ENCODE measurements at places on chromosomes 3 and 15.

DNA sequence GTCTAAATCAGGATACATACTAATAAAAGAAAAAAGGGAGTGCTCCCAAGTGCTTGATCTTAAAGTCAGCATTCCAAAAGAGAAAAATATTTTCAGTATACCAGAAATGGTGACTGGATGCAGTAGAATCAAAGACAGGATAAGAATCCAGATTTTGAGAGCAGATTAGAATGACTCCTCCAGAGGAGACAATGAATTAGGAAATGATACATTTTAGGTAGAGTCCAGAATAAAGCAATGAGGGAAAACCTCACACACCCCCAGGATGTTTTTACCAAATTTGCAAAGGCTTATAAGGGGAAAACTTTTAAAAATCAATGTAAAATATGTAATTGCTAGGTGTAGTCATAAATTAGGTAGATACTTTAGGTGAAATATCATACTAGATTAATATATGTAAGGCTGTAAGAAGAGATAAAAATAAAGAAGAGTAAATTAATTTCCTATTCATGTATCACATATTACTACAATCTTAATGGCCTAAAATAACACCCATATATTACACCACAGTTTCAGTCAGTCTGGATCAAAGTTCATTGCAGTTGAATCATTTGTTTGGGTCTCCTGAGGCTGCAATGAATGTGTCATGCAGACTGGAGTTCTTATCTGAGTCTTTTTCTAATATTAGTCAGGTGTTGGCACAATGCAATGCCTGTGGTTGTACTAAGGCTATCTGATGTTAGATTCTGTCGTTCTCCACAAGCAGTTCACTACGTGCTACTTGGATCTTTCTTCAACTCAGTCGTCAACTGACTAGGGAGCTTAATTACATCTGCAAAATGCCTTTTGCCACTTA, 547.8 kb upstream of the EPHA6 start:
- DNase-seq: no peak

DNA sequence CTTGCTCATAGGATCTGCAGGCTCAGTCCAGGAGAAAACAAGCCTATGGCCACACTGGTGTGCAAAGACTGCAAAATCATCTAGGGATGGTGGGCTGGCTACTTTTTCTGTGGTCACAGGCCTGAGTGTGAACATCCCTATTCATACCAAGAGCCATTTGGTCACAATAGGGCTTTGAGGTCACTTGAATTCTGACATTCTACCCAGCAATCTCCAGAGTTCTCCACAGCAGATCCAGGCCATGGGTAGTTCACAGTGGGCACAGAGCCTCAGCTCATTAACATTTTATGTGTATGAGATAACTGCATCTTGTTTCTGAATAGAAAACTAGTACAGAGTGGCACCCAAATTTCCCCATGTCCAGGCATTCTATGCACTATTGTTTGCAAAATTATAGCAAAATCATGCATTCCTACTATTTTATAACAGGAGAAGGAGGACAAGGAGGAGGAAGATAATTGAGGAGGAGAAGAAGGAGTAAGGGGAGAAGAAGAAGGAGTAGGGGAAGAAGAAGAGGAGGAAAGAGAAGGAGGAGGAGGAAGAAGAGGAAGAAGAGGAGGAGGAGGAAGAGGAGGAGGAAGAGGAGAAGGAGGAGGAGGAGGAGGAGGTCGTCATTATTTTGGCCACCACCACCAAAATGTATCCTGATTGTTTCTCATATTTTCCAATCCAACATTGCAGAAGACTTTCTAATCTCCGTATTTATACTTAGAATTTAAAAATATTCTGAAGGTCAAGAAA, 129.0 kb downstream of the SEMA6D start:
- no peak for DNase-seq

DNA sequence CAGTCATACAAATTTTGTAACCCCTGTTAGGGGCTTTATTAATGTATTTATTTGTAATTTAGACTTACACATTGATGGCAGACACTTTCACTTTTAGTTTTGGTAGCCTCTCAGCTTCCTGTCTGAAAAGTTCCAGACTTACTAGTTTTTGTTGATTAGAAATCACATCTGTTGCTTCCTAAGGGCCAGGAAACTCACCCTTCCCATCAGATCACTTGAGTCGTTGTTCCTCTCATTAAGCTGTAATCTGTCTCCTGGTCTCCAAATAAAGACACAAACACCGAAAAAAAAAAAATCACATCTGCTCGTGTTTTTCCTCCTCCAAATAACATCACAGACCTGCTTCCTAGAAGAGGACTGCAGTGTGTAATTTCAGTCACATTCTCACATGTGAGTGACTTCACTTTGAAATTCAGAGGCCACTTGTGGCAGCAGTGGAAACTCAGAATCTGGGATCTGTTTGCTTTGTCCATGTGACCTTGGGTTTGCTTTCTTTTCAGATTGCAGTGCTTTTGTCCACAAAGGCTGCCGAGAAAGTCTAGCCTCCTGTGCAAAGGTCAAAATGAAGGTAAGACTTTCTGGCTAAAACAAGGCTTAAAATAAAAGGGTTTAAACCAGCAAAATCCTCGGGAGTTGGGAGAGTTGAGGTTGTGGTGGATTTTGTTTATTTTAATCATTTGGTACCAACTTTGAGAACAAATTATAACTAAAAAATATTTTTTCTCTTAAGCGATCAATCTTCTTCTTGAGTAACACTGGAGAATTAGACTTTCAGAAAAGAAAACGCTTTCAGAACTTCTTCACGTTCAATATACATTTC, 87.0 kb downstream of the KLHL25 start:
- no peak for DNase-seq

GRCh38 chr3:132756108-132756650, 34.0 kb upstream of the NPHP3 start:
- DNase-seq: no peak

GRCh38 chr3:101509281-101509680, 3.7 kb downstream of the SENP7 start:
- no peak for DNase-seq
